ENCODE measurements at places on chromosomes 7 and 10.

GRCh38 chr7:148521271-148521670 is 69.3 kb upstream of the C7orf33 start:
- DNase-seq = no peak

GRCh38 chr10:18666810-18667209 is 7.6 kb downstream of the ARL5B start:
- DNase-seq = no peak

DNA sequence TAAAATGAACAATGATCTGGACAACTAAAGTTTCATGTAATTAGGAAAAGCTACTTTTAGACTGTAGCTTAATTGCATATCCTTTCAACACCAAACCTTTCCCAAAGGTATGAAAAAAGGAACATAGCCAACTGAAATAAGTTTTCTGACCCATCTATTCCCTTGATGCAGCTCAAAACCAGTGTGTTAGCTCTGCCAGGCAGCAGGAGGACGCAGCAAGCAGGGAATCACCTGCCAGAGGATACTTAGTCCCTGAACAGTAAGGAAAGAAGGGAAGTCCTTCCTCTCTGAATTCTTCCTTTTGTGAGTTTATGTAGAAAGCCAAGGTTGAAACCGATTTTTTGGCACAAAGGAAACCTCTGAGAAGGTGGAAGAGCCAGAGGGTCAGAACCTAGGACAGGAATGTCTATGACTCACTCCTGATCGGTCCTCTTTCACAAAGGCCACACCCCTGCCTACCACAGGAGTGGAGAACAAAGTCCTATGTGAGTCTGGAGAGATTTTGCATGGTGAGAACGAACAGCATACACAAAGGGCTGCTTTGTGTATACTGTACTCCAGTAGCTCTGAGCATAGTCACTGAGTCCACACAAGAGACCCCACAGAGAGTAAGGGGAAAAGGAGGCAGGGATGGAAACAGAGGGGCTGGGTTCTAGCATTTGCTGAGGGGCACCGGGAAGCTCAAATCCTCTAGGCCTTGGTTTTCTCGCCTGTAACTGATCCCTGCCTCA is 68.8 kb upstream of the GSDME start:
- DNase-seq = no peak

DNA sequence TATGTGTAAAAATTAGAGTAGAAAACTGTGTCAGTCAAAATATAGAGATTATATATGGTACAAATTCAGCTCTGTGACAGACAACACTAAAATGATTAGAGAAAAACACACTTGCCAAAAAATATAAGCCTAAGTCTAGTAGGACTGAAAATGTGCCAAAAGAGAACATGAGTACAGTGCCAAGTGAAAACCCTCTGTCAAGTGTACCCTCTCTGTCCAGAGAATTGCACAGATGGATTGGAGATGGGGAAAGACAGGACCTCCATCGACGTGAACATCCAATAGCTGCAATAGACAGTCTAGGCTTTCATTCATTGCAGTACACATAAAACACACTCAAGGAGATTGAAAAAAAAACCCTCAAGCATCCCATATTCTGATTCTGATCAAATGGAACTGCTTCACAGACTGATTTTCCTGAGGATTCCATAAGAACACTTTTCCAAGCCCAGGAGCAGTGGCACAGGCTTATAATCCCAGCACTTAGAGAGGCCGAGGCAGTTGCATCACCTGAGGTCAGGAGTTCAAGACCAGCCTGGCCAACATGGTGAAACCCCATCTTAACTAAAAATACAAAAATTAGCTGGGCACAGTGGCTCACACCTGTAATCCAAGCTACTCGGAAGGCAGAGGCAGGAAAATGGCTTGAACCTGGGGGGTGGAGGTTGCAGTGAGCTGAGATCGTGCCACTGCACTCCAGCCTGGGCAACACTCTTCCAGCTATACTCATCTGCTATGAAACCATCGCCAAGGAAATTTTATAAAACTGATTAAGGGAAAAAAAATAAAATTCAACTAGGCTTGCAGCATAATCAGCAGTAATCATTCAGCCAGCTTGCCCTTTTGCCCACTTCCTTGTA is 110.0 kb upstream of the TRIM24 start:
- no peak for DNase-seq

- DNase-seq = no peak
Observed at GRCh38 chr10:36880898-36881297, 244.5 kb upstream of the ANKRD30A start.

- DNase-seq = peak; percentile 37
Observed at GRCh38 chr10:14185316-14186045, 145.2 kb downstream of the FRMD4A start.

- DNase-seq = no peak
Observed at GRCh38 chr10:130230611-130231010, 94.4 kb downstream of the GLRX3 start.

- DNase-seq = no peak
Observed at GRCh38 chr10:93844979-93845626, 48.7 kb upstream of the SLC35G1 start.

DNA sequence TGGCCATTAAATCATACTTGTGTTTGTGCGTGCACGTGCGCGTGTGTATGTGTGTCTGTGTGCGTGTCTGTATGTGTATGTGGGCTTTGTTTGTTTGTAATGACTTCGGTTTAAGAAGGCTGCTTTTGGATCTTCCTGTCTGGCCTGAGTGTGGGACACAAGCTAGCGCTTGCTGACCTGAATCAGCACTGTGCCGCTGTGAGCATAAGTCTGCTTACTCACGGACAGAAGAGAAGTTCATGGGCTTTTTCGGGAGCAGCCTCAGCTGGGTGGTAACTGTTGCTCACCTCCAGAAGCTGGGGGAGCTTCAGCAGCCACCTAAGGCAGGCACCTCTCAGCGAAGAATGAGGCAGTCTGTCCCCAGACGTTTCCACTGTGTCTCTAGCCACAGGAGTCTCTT is 56.1 kb upstream of the TRUB1 start:
- no peak for DNase-seq

- no peak for DNase-seq
Observed at GRCh38 chr10:7423521-7423920, 12.7 kb upstream of the SFMBT2 start.

DNA sequence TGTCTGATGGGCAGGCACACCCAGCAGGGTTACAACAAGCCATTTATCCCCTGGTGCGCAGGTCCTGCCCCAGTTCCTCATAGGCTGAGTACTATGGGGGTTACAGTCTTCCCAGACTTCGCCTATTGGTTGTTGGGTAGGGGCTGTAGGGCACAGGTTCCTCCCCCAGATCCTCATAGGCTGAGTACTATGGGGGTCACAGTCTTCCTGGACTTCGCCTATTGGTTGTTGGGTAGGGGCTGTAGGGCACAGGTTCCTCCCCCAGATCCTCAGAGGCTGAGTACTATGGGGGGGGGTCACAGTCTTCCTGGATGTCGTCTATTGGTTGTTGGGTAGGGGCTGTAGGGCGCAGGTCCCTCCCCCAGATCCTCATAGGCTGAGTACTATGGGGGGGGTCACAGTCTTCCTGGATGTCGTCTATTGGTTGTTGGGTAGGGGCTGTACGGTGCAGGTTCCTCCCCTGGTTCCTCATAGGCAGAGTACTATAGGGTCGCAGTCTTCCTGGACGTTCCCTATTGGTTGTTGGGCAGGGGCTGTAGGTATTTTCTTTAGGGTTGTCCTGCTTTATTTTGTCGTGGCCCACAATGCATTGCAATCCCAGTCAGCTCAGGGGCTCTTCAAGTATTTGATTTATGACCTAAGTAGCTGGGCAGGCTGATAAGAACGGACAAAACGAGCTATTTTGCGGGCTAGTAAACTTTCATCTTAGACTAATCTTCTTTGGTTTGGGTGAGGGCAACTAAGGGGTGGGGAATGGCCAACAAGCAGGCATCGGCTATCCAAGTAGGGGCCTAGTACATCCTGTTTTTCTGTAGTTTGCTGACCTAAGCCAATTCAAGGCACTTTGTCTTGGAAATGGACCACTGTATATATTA is 3.4 kb downstream of the LRRC27 start:
- no peak for DNase-seq

DNA sequence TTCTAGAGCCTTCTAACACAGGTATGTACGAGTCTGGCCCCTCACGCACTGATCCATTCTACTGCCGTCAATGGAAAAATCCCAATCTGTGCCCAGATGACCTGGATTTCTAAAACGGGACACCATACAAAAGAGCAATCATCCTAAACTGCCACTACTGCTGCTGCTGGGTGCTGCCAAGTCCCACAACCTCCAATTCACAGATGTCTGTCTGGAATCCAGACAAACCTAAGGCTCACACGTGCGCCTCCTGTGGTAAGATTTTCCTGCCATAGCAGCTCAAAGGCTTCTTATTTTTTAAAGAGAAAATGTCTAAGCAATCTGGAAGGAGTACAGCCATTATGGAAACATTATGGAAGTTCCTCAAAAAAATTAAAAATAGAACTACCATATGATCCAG is 40.9 kb downstream of the JCAD start:
- DNase-seq = no peak

DNA sequence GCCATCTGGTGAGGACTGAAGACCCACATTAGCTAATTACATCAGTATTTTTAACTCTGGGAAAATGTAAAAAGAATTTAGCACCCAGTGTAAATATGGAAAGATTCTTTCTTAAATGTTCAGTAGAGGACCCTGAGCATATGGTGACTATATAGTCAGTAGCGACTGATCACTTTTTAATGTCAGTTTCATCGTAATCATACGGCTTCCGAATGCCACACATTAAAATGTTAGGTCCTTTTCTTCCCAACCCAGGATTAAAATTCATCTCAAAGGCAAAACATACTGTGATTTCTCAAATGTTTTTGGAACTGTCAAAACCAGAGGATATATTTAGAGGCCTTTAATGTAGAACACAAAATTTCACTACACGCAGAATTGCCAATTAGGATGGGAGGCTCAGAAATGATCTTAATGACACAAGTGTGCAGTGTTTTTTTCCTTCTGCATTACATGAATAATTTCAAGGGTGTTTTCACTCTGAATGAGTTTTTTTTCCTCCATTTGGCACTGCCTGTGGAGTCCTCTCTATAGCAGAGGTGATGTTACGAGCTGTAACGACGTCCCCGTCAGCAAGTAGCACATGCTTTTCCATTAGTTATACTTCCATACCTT is 382.7 kb downstream of the PAXIP1 start:
- no peak for DNase-seq

GRCh38 chr10:32418572-32418971 is 27.4 kb upstream of the CCDC7 start:
- no peak for DNase-seq

DNA sequence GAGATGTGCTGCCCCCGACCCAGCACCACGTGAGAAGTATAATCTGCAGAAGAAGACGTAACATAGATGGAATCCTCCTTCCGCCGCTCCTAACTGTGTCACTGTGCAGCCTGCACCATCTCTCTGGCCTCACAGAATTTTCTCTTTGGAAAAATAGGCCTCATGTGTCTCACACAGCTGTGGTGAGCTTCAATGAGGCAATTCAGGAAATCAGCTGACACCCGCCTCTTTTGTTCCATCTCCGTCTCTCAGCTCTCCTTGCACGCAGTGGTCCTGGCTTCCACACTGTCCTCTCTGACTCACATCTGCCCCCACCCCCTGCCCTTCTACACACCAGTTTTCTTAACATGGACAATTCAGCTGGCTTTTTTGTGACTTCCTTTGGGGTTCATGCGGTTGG is 7.2 kb downstream of the C10orf90 start:
- no peak for DNase-seq

DNA sequence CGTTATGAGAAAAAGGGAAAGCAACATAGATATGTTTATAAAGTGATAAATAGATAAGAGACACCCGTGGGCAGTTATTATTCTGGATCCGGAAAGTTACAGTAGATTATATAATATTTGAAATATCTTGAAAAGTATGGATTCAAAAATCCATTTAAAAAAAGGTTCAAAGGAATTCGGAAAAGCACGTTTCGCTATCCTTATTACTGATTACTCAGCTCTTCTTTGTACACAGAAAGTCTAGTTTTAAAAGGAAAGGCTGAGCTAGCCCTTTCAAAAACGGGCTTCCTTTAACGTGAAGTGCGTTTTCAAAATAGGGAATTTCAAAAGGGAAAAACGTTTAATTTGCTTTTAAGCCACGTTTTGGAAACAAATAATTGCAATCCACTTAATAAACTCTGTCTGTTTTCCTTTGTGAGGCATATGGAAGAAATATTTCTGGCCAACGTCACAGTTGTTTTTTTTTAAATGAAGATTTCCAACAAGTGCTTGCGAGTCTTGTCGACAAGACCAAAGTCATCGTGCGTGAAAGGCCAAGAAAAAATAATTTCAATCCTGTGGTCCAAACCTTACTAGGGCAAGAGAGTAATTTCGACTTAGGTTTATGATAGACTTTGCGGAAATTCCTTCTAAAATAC is 2.2 kb upstream of the SKIDA1 start:
- DNase-seq = no peak

DNA sequence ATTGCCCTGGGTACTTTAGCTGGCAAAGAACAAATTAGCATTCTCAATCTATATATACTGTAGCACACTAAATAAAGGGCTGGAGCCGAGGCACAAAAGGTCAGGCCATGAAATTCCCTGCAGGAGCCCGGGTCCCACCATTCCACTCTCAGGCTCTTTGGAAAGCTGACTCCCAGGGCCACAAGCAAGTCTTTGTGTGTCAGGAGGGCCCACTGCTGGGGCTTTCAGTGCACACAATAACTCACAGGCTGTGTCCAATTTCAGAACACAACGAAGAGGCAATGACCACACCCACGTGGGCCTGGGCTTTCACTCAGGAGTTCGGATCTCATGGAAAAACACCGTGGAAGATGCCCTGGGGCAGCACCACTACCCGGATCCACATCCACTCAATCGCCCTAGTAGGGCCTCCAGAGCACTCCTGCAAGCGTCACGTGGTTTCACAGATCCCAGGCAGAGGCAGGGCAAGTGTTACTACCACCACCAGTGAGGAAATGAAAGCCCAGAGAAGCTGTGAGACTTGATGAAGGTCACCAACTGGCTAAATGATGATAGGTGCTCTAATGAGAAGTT is 60.3 kb downstream of the COBL start:
- no peak for DNase-seq

DNA sequence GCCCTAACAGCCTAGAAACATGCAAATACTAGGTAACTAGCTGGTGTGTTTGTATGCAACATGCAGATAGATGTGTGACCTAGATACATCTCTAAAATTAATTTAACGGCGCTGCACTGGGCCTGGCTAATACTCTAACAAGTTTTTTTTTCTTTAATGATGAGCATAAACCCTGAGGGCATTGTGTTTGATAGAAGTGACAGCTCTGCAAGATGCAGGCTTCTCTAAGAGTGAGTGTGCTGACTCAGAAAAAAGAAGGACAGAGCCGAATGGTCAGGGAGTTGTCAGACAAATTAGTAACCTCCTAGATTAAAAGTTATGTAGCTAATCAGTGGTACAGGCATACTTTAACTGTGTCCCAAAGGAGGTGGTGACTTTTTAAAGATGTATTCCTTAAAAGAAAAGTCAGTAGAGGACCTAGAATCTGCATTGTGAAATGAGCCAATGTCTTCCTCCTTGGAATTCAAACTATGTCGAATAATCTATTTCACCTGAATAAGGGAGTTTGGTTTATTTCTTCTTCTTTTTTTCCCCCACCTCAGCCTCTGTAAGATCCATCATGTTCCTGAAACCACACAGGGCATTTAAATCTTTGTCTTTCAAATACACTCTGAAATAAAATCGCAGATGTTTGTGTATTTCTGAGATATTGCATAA is 315.1 kb downstream of the GFRA1 start:
- no peak for DNase-seq

- DNase-seq = no peak
Observed at GRCh38 chr7:33973231-33974015, 68.1 kb downstream of the BMPER start.

Measured in T-helper 17 cell (primary cell).